Anterior cingulate cortex (tissue), 58 donors: ENCODE measurements at places on chromosomes 2 and 18.

GRCh38 chr2:131093696-131094462 is 619 bp upstream of the FAM168B start:
- DNase-seq = peak; percentile 93

DNA sequence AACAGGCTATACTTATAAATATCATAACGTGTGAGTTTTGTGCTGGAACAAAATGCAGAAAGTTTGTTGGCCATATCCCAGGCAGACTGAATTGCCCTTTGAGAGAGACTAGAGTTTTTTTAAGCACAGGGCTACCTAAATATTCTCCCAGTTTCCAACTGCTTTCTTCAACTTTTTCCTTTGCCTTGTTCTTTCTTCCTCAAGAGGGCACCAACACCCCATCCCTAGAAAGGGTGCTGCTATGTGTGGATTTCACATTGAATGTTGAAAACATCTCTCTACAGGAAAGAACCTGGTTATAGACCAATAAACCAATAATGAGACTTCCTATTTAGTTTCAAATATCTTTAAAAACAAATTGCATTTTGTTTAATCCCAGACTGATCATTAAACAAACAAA is 87.9 kb downstream of the ICOS start:
- peak; percentile 8 for DNase-seq

DNA sequence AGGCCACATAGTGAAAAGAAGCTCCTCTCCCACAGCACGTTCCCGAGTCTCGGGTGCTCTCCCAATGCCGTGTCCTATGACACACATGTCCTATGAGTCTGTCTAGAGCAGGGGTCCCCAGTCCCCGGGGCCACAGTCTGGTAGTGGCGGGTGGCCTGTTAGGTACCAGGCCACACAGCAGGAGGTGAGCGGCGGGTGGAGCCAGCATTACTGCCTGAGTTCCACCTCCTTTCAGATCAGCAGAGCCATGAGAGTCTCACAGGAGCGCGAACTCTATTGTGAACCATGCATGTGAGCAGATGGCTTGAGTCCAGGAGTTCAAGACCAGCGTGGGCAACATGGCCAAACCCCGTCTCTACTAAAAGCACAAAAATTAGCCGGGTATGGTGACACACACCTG is 112.6 kb downstream of the ZBTB7C start:
- no peak for DNase-seq

DNA sequence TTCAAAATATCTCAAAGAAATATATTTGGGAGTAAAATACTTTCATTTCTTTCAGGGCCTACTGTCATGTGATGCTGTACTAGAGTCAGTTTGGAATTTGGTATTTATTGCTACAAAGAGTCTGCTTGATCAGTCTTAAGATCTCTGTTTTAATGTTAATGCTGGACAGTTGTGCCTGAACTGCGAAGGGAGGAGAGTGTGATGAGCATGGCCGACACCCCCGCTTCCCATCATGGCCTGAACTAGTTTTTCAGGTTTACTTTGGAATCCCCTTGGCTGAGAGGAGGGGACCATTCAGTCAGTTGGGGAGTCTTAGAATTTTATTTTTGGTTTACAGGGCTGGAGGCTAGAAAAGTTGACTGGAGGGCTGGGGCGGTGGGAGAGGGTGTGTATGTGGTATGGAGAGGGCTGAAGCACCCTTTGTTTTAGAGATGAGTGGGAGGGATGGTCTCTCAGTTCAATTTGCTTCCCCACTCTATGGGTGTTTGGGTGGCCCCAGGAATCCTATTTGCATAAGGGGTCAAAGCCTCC is 20.9 kb upstream of the TEX44 start:
- no peak for DNase-seq

DNA sequence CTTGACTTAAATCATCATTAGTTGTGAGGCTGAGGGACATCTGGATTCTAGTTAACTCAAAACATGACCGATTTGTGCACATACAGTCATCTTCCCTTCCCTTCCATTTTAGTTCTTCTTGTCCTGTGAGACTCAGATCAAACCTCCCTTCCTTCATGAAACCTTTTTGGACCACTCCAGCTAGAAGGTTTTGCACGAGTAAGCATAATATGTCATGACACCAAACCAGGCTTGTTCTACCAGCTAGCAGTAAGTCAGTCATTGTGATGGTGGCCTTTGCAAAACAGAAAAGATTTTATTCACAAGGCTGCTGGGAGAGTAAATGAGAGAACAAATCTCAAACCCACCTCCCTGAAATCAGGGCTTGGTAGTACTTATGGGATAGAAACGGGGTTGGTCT is 14.3 kb downstream of the PPP1R1C start:
- DNase-seq = no peak

GRCh38 chr2:161020437-161020836 is 139.8 kb upstream of the TANK start:
- no peak for DNase-seq
